Prostate gland (tissue), 2 donors: ENCODE measurements at places on chromosomes 7 and 10.

GRCh38 chr10:67861750-67862432 lies 22.6 kb upstream of the SIRT1 start:
- DNase-seq = no peak

DNA sequence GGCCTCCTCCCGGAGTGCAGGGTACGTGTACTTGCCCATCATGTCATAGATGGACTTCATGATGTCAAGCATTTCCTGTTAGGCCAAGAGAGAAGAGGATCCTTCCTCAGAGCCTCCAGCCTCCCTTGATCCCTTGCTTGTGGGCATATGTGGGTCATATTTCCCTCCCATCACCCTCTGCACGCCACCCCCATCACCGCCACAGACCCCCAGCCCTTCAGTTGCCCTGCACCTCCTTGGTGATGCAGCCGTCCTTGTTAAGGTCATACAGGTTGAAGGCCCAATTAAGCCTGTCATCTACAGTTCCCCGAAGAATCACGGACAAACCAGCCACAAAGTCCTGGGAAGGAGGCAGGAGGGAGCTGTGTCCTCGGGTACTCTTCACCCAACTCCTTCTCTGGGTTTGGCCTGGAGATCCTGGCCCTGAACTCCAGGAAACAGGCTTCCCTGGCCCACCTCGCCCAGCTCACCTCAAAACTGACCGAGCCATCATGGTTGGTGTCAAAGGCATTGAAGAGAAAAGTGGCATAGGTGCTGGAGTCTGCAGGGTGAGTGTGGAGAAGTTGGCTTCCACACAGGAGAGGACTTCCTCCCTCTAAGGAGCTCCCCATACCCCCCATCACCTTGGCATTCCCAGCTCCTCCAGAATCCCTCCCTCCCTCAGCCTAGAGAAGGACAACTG lies 9.8 kb upstream of the OGA start:
- no peak for DNase-seq

GRCh38 chr10:1370298-1370697 lies 314.1 kb downstream of the WDR37 start:
- DNase-seq = no peak

GRCh38 chr7:35533902-35534301 lies 161.0 kb downstream of the HERPUD2 start:
- no peak for DNase-seq

- DNase-seq = no peak
Observed at GRCh38 chr7:106260136-106260561, 24.6 kb downstream of the NAMPT start.

DNA sequence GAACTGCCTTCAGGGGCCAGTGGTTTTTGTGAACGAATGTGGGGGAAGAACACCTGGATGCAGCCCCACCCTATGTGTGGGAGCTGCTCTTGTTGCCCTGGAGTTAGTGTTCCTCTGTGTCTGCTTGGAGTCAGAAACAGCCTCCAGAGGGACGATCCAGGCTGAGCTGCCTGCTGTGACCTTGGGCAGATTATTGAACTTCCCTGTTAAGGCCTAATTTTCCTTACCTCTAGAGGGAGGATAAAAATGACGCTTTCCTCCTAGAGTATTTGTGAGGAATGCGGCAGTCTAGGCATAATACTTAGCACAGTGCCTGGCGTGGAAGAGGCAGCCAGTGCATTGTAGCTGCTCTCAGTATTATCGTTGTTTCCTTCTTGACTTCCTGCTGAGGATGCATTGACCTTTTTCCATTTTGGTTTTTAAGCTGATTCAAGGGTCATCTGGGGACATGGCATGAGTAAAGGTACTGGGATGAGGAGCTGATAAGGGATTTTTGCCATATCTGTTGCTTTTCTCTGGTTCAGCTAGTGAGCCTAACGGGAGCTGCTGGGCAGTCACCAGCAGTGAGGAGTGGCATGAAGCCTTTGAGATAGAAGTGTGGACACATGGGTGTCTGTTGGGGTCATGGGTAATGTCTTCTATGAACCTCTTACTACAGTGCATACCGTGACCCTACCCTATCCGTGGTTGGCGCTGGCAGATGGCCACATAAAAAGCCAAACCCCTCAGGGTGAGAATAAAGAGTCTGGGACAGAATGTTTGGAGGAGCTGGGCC lies 6.4 kb downstream of the ZFYVE27 start:
- no peak for DNase-seq

- DNase-seq = no peak
Observed at GRCh38 chr10:33240931-33241330, 93.5 kb downstream of the NRP1 start.

GRCh38 chr10:62618054-62618453 lies 186.5 kb upstream of the ADO start:
- peak; percentile 1 for DNase-seq

DNA sequence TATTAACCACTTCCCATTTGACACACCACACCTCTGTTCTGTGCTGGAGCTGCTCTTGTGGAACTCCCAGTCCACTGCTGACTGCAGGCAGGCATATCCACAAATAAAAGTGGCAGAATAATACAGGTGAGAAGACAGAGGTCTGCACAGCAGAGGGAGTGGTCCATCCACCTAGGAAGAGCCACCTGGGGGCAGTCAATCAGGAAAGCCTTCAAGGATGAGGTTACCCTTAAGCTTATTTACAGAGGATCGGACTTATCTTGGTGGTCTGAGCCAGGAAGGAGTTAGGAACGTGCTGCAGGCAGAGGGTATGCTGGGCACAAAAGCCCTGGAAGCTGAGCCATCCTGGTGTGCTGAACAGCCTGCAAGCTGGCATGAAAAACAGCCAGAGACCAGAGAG lies 78.7 kb downstream of the FRMPD2 start:
- no peak for DNase-seq

DNA sequence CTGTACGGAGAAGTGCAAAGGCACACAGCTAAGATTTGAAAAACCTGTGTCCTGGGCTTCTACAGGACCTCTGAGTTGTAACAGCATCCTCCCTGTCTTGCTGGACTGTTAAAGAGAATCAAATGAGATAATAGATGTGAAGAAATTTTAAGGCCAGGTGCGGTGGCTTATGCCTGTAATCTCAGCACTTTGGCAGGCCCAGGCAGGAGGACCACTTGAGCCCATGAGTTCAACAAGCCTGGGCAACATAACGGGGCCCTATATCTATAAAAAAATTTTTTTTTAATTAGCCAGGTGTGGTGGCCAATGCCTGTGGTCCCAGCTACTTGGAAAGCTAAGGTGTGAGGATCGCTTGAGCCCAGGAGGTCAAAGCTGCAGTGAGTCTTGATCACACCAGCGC lies 2.9 kb upstream of the ARHGAP21 start:
- DNase-seq = no peak

DNA sequence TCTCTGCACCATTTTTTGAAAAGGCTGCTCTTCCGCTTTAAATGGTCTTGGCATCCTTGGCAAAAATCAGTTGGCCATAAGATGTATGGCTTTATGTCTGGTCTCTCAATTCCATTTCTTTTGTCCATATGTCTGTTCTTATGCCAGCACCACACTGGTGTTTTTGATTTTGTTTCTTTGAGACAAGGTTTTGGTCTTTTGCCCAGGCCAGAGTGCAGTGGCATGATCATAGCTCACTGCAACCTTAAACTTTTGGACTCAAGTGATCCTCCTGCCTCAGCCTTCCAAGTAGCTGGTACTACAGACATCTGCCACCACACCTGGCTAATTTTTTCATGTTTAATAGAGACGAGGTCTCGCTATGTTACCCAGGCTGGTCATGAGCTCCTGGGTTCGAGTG lies 48.5 kb downstream of the ANLN start:
- DNase-seq = no peak

DNA sequence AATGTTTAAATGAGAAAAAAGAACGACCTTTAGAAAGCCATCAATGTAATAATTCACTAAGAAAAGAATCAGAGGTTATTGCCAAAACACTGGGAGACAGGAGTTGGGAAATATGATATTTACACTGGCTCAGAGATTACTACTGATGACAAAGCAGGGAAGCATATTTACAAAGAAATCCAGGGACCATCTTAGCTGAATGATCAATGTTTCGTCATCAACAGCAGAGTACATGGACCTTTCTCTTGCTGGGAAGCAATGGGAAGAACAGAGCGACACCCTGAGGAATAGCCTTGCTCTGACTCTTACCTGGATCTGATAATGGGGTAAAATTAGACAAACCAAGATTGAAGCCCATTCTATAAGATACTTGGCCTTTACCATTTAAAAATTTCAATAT lies 1293.5 kb downstream of the XPNPEP1 start:
- DNase-seq = no peak

DNA sequence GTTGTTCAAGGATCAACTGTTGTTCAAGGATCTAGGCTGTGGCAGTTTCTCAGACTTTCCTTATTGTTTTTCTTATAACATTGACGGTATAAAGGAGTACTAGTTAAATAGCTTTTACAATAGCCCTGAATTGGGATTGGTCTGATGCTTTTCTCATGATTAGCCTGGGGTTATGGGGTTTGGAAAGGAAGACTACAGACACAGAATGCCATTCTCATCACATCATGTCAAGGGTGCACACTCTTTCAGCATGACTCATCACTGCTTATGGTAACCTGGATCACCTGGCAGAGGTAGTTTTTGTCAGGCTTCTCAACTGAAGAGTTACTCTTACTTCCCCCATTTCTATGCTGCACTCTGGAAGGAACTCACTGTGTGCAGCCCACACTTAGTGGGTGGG lies 194.2 kb upstream of the NPSR1 start:
- DNase-seq = no peak

- peak; percentile 50 for DNase-seq
Observed at GRCh38 chr10:89207181-89207800, at the start of gene CH25H. CH25H (minus strand) TSS chr10:89207317; CDS start chr10:89207292, 25 bp downstream.
